Astrocyte (in vitro differentiated cells and primary cell): ENCODE measurements at places on chromosomes 6 and 20.

DNA sequence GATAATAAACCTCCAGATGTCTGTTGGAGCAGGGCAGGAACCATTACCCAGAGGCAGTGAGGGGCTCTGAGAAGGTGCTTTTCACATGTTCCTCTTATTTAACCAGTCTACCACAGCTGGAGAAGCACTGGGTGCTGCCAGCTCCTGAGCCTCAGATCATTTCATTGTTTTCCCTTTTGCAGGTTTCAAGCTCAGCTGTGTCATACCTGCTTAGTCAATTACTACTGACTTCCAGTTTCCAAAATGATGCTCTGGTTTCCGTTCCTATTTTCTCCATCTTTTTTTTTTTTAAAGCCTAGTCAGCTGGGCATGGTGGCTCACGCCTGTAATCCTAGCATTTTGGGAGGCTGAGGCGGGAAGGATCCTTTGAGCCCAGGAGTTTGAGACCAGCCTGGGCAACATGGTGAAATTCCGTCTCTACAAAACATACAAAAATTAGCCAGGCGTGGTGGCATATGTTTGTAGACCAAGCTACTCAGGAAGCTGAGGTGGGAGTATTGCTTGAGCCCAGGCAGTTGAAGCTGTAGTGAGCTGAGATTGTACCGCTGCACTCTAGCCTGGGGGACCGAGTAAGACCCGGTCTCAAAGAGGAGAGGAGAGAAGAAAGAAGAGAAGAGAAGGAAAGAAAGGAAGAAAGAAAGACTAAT is 6.7 kb downstream of the FLOT1 start:
- no peak for DNase-seq

DNA sequence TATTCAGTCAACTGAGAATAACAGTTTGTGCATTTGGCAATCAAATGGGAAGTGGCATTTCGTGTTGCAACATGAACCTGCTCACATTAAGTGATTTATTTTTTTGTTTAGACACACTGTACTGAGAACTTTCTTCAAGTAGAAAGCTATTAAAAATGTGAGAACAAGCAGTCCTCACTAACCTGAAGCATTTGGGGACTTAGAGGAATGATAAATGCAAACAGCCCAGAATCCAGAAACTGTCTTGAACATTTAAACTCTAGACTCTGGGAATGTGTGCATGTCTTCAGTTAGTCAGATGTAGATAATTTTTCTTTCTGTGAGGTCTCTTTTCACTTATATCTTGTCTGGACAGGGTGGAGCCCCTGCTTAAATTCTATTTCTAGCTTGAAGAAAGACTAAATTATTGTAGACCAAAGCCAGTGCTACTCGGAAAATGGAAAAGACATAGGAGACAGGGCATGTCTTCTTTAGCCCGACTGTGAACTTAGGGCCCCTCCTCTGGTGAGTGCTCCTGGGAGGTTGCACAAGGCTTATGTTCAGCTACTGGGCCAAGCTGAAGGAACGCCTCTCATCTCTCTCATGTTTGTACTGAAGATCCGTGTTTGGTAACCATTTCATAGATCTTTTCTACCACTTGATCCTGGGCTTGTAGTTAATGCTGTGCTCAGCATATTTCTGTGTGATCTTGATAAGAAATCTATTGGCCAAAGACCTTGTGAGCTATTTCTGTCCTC is 70.1 kb downstream of the SLX4IP start:
- DNase-seq = no peak

GRCh38 chr6:132465530-132466485 is 47.1 kb downstream of the STX7 start:
- no peak for DNase-seq

DNA sequence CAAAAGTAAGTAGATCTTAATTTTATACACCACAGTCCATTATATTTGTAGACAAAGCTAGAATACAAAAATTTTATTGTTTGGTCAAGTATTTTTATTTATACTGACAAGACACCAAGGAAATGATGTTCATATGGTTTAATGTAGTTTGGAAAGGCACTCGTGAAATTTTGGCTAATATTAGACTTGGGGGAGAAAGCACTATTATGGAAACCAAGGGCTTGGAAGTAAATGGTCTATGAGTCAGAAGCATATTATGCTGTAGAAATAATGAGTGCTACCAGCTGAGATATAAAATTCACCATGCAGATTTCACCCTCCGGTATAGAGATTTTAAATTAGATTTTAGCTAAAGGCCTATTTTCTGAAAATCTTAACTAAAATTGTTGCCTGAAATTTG is 233.6 kb downstream of the KCNQ5 start:
- DNase-seq = peak; percentile 24

- DNase-seq = no peak
Measured at GRCh38 chr6:132413499-132413802, 12.2 kb upstream of the MOXD1 start.

DNA sequence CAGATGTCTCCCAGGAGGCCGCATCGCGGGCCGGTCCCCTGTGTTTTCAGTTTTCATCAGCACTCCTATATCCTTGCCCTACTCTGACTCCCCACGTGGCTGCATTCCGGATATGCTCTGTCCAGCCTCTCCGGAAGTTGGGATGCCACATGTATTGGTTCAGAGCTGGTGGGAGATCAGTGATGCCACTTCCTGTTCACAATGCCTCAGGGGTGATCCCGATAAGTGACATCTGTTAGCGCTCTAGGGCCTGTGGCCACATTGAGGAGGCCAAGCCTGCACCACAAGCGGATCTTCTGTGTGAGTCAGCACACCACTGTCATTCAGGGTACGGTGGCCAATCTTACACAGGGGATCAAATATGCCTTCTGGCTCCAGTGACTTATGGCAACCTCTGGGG is 57.8 kb downstream of the PPP1R3G start:
- DNase-seq = no peak

DNA sequence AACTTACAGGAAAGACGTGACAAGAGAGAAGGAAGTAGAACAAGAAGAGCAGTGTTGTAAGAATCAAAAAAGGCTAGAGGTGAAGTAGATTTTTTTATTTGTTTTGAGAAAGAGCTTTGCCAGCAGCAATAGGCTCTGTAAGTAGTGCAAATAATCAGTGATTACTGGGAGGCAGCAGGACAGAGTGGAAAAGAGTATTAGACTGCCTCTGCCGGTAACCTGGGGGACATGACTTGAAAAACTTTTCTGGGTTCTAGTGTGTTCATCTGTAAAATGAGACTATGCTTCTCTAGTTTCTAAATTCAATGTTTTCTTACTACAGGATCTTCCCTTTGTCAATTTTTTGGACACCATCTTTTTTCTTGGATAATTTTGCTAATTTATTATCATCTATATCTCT is 5.8 kb upstream of the IRAK1BP1 start:
- DNase-seq = no peak

- DNase-seq = no peak
Measured at GRCh38 chr6:81909162-81909561, 156.7 kb upstream of the TENT5A start.

GRCh38 chr6:1191141-1191630 is 120.7 kb upstream of the FOXQ1 start:
- DNase-seq = no peak

- no peak for DNase-seq
Measured at GRCh38 chr6:22327881-22328280, 31.0 kb upstream of the PRL start.

- no peak for DNase-seq
Measured at GRCh38 chr20:63735859-63736718, at the start of gene LIME1. Gene LIME1 (plus strand): TSS chr20:63736664. CDS start chr20:63737550, 886 bp downstream.

GRCh38 chr6:40160826-40161225 is 226.6 kb upstream of the MOCS1 start:
- DNase-seq = no peak

DNA sequence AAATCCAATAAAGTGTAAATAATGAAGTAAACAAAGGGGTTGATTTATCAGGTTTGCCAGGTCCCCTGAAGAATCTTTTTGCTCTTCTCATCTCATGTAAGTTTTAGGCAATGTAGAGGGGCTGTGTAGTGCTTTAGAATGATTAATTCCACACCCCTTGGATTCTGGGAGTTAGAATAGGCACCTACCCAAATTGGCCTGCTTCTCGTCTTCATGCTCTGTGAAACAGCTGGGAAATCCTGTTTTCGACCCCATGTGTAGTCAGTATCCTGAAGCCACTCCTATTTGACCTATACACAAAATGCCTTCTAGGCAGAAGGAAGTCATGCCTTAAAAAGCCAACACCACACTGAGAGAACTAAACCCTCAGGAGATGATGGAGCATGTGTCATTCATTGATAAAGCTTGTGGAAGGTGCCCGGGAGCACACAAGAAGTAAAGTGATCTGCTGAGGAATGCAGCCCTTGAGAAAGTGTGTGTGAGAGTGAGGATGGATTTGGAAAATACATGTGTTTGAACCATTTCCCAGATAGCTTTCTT is 170.9 kb downstream of the KLHL32 start:
- no peak for DNase-seq

GRCh38 chr6:95578106-95578410 is 723 bp downstream of the MANEA start:
- DNase-seq = no peak

GRCh38 chr20:35826397-35826998 is 54.7 kb downstream of the PHF20 start:
- no peak for DNase-seq

DNA sequence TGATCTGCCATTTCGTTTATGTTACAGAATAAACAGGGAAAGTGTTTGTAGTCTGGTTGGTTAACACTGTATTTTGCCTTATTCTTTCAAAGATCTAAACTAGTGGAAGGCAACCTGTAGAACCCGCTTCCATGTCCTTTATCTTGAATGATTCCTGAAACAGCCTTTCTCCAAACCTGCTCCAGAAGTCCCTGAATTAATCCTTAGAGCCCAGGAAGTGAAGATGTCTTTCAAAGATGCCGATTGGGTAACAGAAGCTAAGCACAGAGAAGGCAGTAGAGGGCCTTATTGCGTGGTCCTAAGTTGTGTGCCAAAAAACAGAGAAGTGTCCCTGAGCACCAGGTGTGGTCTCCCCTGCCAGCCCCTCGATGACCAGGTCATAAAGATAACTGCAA is 19.2 kb upstream of the ZSCAN16 start:
- peak; percentile 14 for DNase-seq

GRCh38 chr6:13807696-13808095 is 6.7 kb downstream of the MCUR1 start:
- DNase-seq = peak; percentile 71

GRCh38 chr6:13235339-13235738 is 93.0 kb downstream of the TBC1D7 start:
- no peak for DNase-seq

DNA sequence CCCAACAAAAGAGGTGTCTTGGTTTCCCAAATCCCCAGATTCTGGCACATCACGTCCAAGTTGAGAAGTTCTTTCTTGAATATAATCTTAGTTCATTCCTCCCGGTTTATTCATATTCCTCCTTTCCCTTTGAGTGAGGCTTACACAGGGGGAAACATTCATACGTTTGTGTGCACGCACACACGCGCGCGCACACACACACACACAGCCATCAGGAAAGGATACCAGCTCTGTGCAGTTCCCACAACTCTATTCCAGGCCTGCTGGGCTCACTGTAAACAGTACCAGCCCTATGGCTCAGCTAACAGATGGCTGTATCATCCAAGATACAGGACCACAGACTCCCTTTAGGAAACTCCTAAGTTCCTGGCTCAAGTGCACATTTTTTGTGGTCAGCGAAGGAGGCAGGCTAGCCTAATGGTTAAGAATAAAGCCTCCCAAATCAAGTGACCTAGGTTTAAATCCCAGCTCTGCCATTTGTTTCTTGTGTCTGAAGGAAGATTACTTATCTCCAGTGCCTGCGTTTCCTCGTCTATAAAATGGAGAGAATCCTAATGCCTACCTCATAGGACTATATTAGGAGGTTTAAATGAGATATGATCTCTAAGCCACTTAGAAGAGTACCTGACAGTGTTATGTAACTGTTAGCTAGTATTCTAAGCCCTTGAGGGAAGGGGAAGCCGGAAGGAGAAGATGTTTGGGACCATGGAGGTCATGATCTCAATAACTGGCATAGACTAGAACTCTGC is 3.7 kb upstream of the TAF8 start:
- peak; percentile 44 for DNase-seq

DNA sequence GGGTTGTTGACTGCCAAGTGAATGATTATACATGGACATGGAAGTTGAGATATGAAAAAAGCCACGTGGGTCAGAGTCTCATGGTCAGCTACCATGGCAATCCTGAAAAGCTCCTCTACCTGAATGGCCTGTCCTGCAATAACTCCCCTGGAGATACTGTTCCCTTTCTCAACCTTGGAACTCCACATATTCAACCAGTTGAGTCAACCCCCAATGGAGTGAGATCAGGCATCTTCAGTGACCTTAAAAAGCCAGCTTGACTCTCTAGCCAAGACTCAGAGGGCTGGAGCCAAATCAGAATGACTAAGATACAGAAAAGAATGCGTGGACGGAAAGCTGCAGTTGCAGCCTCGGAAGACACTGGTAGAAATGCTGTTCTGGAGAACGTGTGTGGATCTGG is 341.3 kb downstream of the FOXA2 start:
- no peak for DNase-seq

- no peak for DNase-seq
Measured at GRCh38 chr20:32995802-32996201, 8.4 kb downstream of the SUN5 start.

DNA sequence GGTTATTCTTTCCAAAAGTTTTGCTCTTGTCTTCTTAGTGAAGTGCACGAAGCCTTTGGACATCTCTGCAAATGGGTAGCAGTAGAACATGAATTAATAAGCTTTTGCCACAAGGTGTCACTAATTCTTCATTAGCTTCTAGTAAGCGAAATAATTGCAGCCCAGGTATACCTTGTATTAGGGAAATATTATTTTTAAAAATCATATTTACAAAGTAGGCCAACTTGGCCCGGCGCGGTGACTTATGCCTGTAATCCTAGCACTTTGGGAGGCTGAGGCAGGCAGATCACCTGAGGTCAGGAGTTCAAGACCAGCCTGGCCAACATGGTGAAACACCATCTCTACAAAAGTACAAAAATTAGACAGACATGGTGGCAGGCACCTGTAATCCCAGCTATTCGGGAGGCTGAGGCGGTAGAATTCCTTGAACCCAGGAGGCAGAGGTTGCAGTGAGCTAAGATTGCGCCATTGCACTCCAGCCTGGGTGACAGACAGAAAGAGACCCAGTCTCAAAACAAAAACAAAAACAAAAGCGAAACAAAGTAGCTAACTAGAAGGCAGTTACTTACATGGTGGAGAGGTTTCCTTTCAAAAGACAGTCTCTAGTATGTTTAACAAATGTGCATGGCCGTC is 8.8 kb upstream of the RSPH3 start:
- peak; percentile 5 for DNase-seq
